ENCODE measurements at places on chromosomes 6 and 20. TPM values are rescaled to one million over a fixed set of nuclear protein-coding genes. Genes with fewer than 3 reads are reported as not detected.

Gene PREP
- total RNA-seq: 23.0 TPM

Gene SIRPD
- total RNA-seq: not detected

- DNase-seq: peak; percentile 85
Measured at GRCh38 chr6:29627755-29628418, 5.1 kb downstream of the GABBR1 start.

DNA sequence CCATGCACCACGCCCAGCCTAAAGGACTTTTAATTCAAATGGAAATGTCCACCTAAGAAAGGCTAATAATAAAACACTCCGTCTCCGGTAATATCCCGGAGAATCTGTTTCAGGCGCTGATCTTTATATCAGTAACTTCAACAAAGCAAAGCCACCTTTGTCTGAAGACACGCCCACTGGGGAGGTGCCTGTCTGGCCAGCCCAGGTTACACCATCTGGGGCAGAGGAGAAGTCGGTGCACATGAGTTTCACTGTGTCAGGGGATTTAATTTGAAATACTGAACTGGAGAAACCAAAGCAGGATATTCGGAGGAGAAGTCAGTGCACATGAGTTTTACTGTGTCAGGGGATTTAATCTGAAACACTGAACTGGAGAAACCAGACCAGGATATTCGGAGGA, 9.4 kb downstream of the SERPINB6 start:
- no peak for DNase-seq

- DNase-seq: no peak
Measured at GRCh38 chr6:122872311-122872710, 83.3 kb downstream of the SMPDL3A start.

DNA sequence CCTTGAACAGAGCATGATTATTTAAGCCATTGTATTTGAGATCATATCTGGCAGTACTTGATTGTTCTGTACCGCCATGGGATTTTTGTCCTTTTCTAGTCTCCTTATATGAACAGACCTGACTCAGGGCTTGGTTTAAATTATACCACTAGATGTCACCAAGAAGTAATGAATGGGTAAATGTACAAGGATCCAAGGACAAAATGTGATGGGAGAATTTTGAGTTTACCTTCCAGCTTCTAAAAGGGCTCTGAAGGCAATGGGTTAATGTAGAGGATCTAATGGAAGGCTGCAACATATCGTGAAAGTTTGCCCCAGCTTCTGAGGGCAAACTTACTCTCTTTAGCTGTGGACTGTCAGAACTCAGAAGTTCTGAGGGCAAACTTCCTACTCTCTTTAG, 12.0 kb downstream of the RNF8 start:
- DNase-seq: no peak

Measured in Right ventricle myocardium superior (tissue), 1 donor.